ENCODE measurements at places on chromosomes 1 and 21.

- DNase-seq = no peak
These were observed 5.6 kb upstream of the PCBP3 start for GRCh38 chr21:45637883-45638282.

- DNase-seq = no peak
These were observed 11.7 kb downstream of the CCNL2 start for GRCh38 chr1:1387098-1388077.

GRCh38 chr1:1332774-1333480 lies 1.8 kb downstream of the TAS1R3 start:
- no peak for DNase-seq

DNA sequence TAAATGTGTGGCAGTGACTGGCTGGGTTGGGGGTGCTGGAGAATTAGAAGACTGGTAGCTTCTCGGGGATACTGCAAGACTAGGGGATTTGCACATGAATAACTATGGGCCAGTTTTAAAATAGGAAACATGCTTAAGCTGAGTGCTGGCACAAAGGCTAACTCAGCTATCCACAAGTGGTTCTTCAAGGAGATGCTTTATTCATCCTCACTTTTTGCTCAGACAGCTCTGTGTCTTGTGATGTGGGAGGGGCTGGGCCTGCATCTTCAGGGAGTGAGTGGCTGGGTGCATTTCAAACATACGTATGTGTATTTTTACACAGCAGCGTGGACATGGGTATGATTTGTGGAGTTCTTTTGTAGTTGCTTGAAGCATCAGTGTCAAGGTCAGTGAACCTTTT lies 2.3 kb downstream of the COQ8A start:
- DNase-seq = no peak

- DNase-seq = no peak
These were observed 393.4 kb downstream of the KCNT2 start for GRCh38 chr1:196214866-196215265.
